ENCODE measurements at places on chromosomes 16 and 17.

- no peak for DNase-seq
These were observed 311.3 kb downstream of the GRIN2A start for GRCh38 chr16:9870962-9871361.

GRCh38 chr17:38401459-38401858 lies 26.8 kb upstream of the ARHGAP23 start:
- DNase-seq: no peak

DNA sequence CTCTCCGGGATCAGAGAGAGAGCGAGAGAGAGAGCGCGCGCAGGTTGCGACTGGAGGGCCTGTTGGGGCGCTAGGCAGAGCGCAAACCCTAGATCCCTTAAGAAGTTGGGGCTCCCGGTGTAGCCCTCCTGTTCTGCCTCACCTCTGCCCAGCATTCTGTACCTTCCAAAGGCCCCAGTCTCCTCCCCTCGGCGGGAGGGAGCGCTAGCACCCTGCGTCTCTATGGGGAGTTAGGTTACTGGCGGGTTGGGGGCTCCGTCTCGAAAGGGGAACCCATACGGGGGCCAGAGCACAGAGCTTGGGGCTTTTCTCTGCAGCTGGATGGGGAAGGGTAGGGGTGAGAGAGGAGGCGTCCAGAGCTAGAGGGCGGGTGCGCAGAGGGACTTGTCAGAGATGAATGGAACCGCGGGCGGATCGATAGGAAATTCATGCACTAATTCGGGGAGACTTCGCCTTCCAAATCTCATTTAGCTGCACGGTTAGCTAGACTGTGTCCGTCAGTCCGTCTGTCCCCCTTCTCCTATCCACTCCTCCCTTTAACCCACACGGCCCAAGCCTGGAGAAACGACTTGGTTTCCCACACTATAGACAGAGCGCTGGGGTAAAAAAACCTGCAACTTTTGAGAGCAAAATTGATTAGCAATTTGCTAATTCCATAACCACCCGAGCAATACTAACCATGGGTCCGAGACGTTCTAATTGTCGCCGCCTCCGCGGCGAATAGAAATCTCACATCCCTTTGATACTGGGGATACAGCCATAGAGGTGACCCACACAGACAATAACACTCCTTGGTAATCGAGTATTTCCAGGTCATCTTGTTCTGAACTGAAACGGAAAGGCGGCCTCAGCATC lies 693 bp upstream of the HOXB4 start:
- no peak for DNase-seq

DNA sequence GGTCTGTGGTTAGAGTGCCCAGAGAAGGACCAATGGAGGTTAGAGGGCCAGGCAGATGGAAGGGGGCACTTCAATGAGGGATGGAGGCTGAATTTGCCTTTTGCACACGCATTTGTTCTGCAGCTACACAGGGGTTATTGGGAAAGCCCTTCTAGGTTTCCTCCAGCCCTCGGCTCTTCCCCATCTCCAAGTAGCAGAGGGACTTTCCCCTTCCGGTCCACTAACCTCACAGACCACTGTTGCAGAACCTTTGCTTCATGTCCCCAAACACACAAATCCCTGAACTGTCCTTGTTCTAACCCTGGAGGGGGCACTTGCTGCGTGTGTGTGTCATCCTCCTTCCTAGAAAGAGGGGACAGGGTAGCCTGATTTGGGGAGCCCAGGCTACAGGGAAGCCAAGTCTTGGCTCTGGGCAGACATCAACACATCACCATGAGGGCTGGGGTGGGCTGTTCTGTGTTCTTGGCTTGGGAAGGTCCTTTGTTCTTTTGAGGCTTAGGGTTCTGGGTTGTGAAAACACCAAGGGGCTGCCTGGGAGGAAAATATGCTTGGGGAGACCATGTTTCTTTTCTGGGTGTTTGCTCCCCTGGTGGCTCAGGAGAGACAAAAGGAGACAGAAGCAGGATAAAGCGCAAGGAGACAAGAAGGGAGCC lies 7.3 kb upstream of the NR1D1 start:
- DNase-seq: no peak

GRCh38 chr17:68953340-68953997 lies 1.7 kb downstream of the ABCA8 start:
- no peak for DNase-seq

GRCh38 chr16:678858-679813 lies 1.1 kb upstream of the STUB1 start:
- no peak for DNase-seq

DNA sequence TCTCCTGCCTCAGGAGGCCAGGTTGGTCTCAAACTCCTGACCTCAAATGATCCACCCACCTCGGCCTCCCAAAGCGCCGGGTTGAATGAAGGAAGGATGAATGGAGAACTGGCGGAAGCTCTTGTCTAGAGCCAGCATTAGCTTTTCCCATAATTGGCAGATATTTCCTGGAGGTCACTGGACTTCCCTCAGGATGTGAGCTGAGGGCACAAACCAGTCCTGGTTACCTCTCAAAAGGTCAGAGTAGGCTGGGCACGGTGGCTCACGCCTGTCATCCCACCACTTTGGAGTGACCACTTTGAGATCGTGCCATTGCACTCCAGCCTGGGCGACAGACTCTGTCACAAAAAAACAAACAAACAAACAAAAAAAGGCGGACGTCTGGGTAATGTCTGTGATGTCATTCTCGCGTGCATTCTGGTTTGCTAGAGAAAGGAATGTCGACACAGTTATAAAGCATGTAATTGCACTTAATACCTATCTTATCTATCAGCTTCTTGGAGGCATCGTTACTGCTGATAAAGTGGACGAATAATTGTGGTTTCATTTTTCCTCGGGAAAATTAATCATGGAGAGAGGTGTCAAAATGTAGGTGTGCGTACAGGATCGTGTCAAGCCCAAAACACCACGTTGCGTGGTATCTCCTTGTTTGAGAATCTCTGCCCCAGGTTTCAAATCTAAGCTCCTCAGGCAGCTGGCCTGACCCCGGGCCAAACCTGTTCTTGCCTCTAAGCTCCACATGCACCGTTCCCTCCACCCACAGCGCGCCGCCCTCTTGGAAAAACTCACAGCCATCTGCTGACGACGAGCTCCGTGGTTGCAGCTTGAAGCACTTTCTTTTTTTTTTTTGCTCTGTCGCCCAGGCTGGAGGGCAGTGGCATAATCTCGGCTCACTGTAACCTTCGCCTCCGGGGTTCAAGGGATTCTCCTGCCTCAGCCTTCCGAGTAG lies 6.4 kb upstream of the CRK start:
- DNase-seq: no peak

DNA sequence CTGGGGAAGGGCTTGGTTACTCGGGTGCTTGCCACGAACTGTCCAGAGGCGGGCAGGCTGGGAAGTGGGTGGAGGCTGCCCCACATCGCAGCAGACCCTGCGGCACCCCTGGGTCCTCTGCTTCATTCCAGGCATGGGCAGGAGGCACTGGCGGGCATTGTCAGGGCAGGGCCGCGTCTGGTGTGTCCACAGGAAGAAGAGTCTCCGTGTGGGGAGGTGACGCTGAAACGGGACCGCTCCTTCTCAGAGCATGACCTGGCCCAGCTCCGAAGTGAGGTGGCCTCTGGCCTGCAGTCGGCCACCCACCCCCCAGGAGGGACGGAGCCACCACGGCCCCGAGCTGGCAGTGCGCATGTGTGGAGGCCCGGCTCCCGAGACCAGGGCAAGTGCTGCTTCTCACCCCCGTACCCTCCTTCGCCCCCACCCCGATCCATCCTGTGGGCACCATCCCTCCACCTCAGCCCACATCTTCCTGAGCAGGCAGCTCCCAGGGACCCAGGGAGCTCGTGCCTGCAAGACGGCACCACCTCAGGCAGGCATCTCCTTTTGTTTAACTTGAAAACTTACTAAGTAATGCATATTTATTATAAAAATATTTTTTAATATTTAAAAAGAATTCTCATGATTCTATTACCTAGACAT lies 14.3 kb upstream of the TCF25 start:
- DNase-seq: no peak

GRCh38 chr17:61423967-61424649 lies 24.5 kb downstream of the TBX2 start:
- DNase-seq: no peak

DNA sequence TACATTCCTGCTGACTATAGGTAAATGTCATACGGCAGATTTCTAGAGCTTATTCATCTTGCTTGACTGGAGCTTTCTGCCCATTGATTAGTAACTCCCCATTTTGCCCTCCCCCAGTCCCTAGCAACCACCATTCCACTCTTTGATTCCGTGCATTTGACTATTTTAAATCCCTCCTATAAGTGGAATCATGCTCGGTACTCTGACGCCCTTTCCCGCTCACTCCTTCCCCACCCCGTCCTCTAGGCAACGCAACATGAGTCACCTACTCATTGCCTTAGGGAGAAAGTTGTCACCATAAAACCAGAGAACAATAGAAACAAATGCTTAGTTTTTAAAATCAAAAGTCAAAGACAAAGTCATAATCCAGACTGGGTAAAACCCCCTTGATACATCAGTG lies 45.5 kb upstream of the RBBP6 start:
- peak; percentile 26 for DNase-seq

- DNase-seq: no peak
These were observed 16.9 kb downstream of the PLCG2 start for GRCh38 chr16:81796035-81796434.

- no peak for DNase-seq
These were observed 5.0 kb upstream of the SRL start for GRCh38 chr16:4246777-4247459.
